ENCODE measurements at places on chromosomes 2 and 18. TPM values are rescaled to one million over a fixed set of nuclear protein-coding genes. Genes with fewer than 3 reads are reported as not detected.

- H3K27ac ChIP-seq: no peak overlapping the region
- no peak overlapping the region for H3K4me3 ChIP-seq
- no peak for DNase-seq
- H3K36me3 ChIP-seq: no peaks in the 10 kb centered on the region
These were observed 5.4 kb downstream of the KHK start for GRCh38 chr2:27091746-27092695.

DNA sequence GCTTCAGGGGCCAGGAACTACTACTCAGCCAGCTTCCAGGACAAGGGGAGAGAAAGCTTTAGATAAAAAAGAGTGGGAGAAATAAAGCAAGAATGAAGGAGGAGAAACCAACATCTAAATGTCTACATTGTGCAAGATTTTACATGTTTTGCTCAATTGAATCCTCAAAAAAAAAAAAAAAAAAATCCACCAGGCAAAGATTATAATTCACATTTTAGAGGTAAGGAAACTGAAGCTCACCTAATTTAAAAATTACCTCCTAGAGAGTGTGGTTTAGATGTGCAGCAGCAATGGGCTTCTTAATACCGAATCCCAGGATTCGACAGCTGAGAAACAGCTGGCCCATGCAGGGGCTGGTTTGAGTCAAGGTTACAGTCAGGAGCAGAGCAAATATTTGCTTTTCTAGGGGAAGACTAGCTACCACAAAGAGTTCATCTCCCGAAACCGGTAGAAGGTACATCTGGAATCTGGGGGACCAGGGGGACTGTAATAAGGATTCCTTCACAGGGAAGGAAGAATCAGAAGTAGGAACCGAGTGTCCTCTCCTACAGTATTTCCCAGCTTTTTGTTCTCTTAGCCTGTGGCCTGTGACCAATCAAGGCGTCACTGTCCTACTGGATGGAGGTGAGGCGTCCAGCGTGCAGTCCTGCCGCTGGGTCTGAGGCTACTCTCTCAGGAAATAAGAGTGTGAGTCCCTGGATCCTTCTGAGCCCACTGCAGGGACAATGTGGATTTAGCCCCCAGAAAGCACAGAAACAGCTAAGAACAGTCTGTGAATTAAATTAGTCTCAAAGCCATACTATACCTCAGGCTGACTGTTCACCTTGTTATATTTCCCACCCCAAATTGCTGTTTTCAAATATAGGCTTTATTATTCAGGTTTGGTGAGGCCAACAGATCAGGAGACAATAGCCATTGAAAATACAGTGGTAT lies 42.3 kb downstream of the IL1R2 start:
- peak overlapping the region; percentile 51 for H3K4me3 ChIP-seq
- no peak for DNase-seq
- no peaks in the 10 kb centered on the region for H3K27me3 ChIP-seq

DNA sequence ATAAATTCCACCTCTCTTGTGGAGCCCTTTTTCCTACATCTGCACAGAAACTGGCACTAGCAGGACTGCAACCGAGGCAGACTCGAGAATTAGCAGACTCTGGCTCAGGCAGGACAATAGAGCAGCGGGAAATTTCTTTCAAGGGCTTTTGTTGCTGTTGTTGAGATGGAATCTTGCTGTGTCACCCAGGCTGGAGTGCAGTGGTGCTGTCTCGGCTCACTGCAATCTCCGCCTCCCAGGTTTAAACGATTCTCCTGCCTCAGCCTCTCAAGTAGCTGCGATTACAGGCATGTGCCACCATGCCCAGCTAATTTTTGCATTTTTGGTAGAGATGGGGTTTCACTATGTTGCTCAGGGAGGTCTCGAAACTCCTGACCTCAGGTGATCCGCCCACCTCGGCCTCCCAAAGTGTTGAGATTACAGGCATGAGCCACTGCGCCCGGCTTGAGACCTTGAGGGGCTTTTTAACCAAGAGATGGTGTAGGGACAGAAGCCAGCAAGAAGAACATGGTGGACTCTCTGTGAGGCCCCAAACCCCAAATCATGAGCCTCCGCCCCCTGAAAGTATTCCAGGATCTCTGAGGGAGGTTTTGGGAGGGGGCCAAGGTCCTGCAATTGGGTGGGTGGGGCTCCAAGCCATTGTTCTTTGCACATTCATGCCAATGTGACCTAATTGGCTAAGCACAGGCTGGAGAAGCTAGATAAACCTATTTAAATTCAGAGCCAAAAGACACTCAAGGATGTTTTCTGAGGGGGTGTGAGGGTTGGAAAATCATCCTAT lies 68.4 kb upstream of the MSH2 start:
- H3K36me3 ChIP-seq: no peaks in the 10 kb centered on the region
- no peak overlapping the region for H3K4me3 ChIP-seq
- no peaks in the 10 kb centered on the region for H3K4me1 ChIP-seq
- no peaks in the 10 kb centered on the region for H3K27me3 ChIP-seq
- H3K27ac ChIP-seq: no peak overlapping the region

DNA sequence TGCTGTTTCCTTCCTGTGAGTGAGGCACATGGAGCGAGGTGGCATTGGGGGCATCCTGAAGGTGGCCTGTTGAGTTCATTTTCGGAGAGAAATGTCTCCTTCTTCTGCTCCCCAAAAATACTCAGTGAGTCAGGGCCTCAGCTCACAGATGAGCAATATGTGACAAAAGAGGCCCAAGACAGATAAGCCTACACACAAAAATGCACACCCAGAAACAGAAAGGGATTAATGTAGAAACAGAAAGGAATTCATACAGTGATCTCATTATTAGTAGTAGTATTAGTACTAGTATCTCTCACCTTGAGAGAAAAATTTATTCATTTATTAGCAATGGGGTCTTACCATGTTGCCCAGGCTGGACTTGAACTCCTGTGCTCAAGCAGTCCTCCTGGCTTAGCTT lies 5.1 kb downstream of the GPR75 start:
- no peaks in the 10 kb centered on the region for H3K4me1 ChIP-seq
- no peak for DNase-seq
- H3K36me3 ChIP-seq: peaks cover 11% of the 10 kb centered on the region
- H3K4me3 ChIP-seq: no peak overlapping the region

GRCh38 chr2:12897181-12897580 lies 180.4 kb downstream of the TRIB2 start:
- H3K4me1 ChIP-seq: peaks cover 11% of the 10 kb centered on the region
- DNase-seq: no peak
- H3K27me3 ChIP-seq: no peaks in the 10 kb centered on the region
- no peak overlapping the region for H3K27ac ChIP-seq

DNA sequence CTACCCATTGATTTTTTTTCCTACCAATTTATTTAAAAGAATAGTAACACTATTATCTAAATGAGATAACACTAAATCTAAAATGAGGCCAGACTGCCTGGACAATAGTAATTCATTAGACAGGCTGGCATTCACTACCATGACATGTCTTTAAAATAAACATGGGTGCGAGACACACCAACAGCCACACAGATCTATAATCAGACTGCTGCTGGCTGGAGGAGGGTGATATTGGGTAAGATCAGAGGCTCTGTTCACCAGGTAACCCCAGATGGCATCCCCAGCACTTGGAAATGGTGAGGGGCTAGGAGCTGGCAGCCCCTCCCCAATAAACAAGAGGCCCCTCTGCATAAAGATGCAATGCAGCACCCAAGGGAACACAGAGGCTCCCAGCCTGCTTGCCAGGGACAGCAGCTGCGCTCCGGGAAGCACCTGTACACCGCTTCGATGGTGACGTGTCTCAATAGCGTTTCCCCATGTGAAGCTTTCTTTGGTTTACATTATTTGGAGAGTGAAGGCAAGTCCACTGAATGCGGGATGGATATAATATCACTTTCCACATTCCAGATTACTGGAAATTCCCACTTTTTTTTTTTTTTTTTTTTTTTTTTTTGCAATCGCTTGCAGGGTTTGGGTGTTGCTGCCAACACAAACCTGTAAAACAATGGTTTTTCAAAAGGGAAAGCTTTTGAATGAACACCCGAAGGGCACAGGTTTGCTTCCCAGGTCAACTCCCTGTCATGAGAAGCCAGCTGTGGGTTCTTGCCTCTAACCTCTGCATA lies 159.0 kb downstream of the ZNF516 start:
- no peaks in the 10 kb centered on the region for H3K4me1 ChIP-seq
- no peaks in the 10 kb centered on the region for H3K36me3 ChIP-seq
- no peak for DNase-seq
- H3K27ac ChIP-seq: no peak overlapping the region
- no peaks in the 10 kb centered on the region for H3K27me3 ChIP-seq

DNA sequence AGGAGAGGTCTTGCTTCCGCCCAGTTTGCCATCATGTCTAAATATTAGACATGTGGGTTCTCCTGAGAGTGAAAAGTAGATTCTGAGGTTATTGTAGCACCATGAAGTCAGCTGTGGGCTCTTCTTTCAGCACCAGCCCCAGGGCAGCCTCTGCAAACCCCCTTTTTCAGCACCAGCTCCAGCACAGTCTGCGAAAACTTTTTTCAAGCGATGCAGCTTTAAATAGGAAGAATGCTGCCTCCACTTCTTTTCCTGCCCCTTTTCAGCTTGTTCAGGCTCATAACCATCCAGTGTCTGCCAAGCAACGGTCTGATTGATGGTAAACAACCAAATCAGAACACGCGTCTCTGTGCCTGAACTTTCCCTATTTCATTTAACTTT lies at the start of gene COL5A2:
Gene COL5A2, minus strand, starts transcription at position 192 of the 381 bp plus-strand sequence. Its CDS starts 157 bp downstream, at position 35.
- no peaks in the 10 kb centered on the region for H3K27me3 ChIP-seq
- H3K4me1 ChIP-seq: peaks cover 19% of the 10 kb centered on the region
- H3K27ac ChIP-seq: peak within 1 kb of the TSS; percentile 94
- H3K4me3 ChIP-seq: peak within 1 kb of the TSS; percentile 88

- peaks cover 74% of the 10 kb centered on the region for H3K4me1 ChIP-seq
- peaks cover 21% of the 10 kb centered on the region for H3K36me3 ChIP-seq
- DNase-seq: no peak
- no peaks in the 10 kb centered on the region for H3K27me3 ChIP-seq
- peak overlapping the region; percentile 54 for H3K27ac ChIP-seq
These were observed 13.0 kb downstream of the YWHAQ start for GRCh38 chr2:9617749-9618148.

GRCh38 chr18:22865354-22866116 lies 67.6 kb upstream of the RBBP8 start:
- no peaks in the 10 kb centered on the region for H3K4me1 ChIP-seq
- H3K4me3 ChIP-seq: no peak overlapping the region
- H3K27me3 ChIP-seq: peaks cover 71% of the 10 kb centered on the region

- peaks cover 2% of the 10 kb centered on the region for H3K36me3 ChIP-seq
- H3K27ac ChIP-seq: no peak overlapping the region
- H3K4me1 ChIP-seq: peaks cover 2% of the 10 kb centered on the region
- no peaks in the 10 kb centered on the region for H3K27me3 ChIP-seq
- no peak overlapping the region for H3K4me3 ChIP-seq
- no peak for DNase-seq
These were observed 558 bp downstream of the DNAJC10 start for GRCh38 chr2:182716650-182716979.

GRCh38 chr2:28219138-28219537 lies 173.5 kb upstream of the FOSL2 start:
- no peaks in the 10 kb centered on the region for H3K27me3 ChIP-seq
- H3K36me3 ChIP-seq: no peaks in the 10 kb centered on the region
- DNase-seq: no peak
- H3K27ac ChIP-seq: no peak overlapping the region
- no peak overlapping the region for H3K4me3 ChIP-seq

GRCh38 chr2:241733391-241734207 lies 831 bp upstream of the D2HGDH start:
- no peak overlapping the region for H3K27ac ChIP-seq
- peaks cover 17% of the 10 kb centered on the region for H3K4me1 ChIP-seq
- H3K27me3 ChIP-seq: no peaks in the 10 kb centered on the region
- H3K36me3 ChIP-seq: peaks cover 5% of the 10 kb centered on the region
- peak overlapping the region; percentile 65 for H3K4me3 ChIP-seq
- DNase-seq: no peak

DNA sequence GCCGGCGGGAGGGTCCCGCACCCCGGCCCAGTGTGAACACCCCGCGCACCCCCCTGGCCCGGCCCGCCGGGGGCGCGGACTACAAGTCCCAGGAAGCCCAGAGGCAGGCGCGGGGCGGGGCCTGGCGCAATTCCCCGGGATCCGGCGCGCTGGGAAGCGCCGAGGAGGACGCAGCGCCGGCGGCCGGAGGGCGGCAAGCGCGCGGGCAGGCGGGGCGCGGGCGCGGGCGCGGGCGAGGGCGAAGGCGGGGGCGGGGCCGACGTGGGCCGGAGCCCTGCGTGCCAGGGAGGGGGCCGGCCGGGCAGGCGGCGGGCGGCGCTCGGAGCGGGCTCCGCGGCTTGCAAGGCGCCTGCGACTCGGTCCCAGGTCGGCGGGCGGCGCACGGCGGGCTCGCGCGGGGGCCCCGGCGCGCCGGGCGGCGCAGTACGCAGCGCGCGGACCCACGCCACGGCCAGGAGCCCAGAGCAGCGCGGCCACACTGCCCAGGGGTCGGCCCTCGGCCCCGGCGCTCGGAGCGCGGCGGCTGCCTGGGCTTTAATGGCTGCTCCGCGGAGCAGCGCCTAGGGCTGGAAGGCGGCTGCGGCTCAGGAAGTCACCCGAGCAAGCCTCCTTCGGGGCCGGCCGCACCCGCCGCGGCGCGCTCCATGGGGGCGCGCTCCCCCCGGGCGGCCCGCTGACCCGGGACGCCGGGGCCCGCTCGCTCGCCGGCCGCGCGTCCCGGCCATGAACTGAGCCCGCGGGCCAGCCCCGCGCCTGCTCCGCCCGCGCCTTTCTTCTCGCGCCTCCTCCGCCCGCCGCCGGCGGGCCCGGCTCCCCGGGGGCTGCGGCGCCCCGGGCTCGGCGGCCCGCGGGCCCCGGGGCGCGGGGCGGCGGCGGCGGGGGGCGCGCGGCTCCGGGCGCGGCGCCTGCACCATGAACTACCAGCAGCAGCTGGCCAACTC lies at the start of gene AGAP1:
Gene AGAP1, plus strand, starts transcription at position 269 of the 941 bp plus-strand sequence.
- peak; percentile 97 for DNase-seq
- peak within 1 kb of the TSS; percentile 84 for H3K27ac ChIP-seq
- H3K36me3 ChIP-seq: no peaks in the 10 kb centered on the region
- H3K4me1 ChIP-seq: peaks cover 32% of the 10 kb centered on the region
- peak within 1 kb of the TSS; percentile 83 for H3K4me3 ChIP-seq

- H3K27ac ChIP-seq: peak overlapping the region; percentile 81
- H3K4me1 ChIP-seq: peaks cover 43% of the 10 kb centered on the region
- peaks cover 11% of the 10 kb centered on the region for H3K36me3 ChIP-seq
- H3K4me3 ChIP-seq: peak overlapping the region; percentile 99
- no peak for DNase-seq
These were observed 1.4 kb downstream of the SOX11 start for GRCh38 chr2:5693287-5694201.

- peaks cover 16% of the 10 kb centered on the region for H3K4me1 ChIP-seq
- no peaks in the 10 kb centered on the region for H3K27me3 ChIP-seq
- H3K4me3 ChIP-seq: no peak overlapping the region
- H3K36me3 ChIP-seq: peaks cover 2% of the 10 kb centered on the region
- H3K27ac ChIP-seq: no peak overlapping the region
These were observed 33.9 kb downstream of the MTA3 start for GRCh38 chr2:42602218-42602875.

GAD1 gene
- not detected for total RNA-seq

TFPI gene
- total RNA-seq: 325 TPM

FSHR gene
- total RNA-seq: not detected

INHBB gene
- 0.50 TPM for total RNA-seq

CLEC4F gene
- total RNA-seq: not detected

RTP5 gene
- not detected for total RNA-seq

SALL3 gene
- total RNA-seq: not detected

ABHD1 gene
- not detected for total RNA-seq

ASB18 gene
- not detected for total RNA-seq

All from osteocyte (in vitro differentiated cells).